Stomach (tissue), 19 donors: ENCODE measurements at places on chromosomes 16 and 17. TPM values are rescaled to one million over a fixed set of nuclear protein-coding genes. Genes with fewer than 3 reads are reported as not detected.

- H3K36me3 ChIP-seq = no peaks in the 10 kb centered on the region
- H3K4me1 ChIP-seq = no peaks in the 10 kb centered on the region
- H3K4me3 ChIP-seq = no peak overlapping the region
- DNase-seq = no peak
These were observed 18.8 kb upstream of the BMERB1 start for GRCh38 chr16:15415511-15415985.

- no peak overlapping the region for H3K27ac ChIP-seq
- H3K4me1 ChIP-seq = peaks cover 18% of the 10 kb centered on the region
- H3K36me3 ChIP-seq = no peaks in the 10 kb centered on the region
- no peaks in the 10 kb centered on the region for H3K27me3 ChIP-seq
These were observed 119.2 kb downstream of the PITPNC1 start for GRCh38 chr17:67496286-67496685.

GRCh38 chr17:31433811-31434726 is 42.6 kb downstream of the RAB11FIP4 start:
- no peaks in the 10 kb centered on the region for H3K36me3 ChIP-seq
- H3K27ac ChIP-seq = no peak overlapping the region

Gene ANKRD40CL
- total RNA-seq = not detected

Gene RFWD3
- 13.9 TPM for total RNA-seq
